ENCODE measurements at places on chromosomes 2 and 18. TPM values are rescaled to one million over a fixed set of nuclear protein-coding genes. Genes with fewer than 3 reads are reported as not detected.

Gene SLC23A3
- total RNA-seq = 1.4 TPM

Gene ASPRV1
- total RNA-seq = 0.78 TPM

- DNase-seq = no peak
These were observed 10.6 kb upstream of the COL6A3 start for GRCh38 chr2:237424544-237424943.

DNA sequence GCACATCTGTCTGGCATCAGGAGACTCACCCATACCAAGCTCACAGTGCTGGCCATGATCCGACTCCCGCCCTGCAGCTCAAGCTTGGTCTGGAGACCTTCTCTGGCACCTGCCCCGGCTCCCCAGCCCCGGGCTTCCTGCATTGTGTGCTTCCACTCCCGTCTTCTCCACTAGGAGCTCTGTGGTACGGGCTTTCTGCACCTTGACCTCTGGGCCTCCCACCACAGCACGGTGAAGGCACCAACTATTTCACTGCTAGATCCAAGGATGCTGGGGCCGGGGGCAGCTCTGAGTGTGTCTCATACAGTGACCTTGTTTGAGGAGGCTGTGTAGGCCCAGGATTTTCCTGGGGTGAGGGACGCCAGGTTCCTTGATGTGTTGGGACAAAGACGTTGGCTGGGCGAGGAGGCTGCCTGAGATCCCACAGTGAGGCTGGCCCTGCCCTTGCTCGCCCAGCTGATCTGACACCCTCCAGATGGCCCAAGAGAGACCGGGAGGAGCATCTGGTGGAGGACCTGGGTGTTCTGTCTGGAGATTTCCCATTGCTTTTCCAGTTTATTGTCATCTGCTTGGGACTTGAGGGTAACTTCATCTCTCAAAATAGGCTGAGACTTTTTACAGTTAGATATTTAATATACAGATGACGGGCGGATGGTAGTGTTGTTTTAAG, 64.0 kb downstream of the HPCAL1 start:
- DNase-seq = no peak

DNA sequence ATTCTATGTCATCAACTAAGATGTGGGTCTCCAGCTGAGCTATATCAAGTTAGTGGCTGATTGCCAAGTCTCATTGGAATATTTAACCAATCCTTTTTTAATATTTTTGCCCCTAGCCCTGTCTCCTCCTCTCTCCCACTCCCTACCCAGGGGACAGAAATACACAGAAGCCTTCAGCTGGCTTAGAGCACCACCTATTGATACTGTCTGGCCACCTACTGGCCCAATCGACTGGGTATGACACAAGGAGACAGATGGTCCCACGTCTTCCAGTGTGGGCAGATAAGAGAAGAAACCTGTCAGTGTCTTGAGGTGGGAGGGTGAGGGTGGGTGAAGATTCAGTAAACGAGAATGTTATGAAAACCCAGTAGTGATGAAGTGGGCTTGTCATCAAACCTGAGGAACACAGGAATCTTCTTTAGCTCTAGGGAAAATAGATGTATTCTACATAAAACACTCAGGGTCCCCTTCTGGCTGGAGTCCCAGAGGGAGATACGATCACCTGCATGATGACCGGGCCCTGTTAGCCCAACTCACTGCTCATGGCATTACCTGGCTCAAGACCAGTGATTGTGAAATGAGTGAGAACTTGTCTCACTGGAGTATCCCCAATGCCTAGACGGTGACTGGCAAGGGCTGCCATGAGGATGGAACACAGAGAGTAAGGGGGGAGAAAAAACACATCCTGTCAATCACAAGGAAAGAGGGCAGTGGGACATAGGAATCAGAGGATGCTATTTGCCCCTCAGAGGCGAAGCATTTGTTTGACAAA, 26.7 kb downstream of the POLR1A start:
- DNase-seq = no peak

GRCh38 chr2:132656266-132656975, 13.6 kb downstream of the LYPD1 start:
- no peak for DNase-seq

GRCh38 chr2:20953146-20953824, 90.6 kb downstream of the APOB start:
- no peak for DNase-seq

DNA sequence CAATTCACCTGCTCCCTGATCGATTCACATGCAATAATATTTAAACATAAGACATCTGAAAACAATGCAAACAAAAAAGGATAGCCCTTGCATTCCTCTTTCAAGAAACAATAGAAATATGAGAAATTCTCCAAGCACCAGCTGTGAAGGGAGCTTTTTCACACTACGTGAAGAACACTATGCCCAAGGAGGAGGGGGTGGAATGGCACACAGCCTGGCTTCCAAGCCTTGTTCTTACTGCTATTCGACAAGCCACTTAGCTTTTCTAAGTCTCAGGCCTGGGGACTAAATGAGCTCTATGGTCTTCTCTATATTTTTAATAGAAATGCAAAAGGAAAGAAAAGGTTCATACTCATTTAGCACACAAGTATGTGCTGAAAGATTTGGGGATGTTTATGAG, 92.2 kb upstream of the CHRNA1 start:
- DNase-seq = no peak

GRCh38 chr18:30684825-30685481, 357.6 kb downstream of the DSC3 start:
- no peak for DNase-seq

DNA sequence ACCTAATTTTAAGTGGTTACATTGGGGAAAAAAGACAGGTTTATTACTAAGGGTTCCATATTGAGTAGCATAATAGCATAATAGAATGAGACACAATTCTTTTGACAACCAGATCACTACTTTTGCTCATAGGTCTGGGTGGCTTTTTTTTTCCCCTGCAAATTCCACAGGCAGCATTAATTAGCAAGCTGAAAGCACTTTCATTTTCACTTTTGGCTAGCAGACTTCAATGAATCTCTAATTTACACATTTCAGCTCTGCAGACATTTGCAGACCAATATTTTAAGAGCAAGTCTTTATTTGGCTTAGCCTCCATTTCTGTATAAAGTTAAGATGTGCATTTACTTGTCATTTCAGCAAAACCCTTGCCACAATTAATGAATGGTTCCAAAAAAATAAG, 185.5 kb downstream of the NOL4 start:
- DNase-seq = no peak

DNA sequence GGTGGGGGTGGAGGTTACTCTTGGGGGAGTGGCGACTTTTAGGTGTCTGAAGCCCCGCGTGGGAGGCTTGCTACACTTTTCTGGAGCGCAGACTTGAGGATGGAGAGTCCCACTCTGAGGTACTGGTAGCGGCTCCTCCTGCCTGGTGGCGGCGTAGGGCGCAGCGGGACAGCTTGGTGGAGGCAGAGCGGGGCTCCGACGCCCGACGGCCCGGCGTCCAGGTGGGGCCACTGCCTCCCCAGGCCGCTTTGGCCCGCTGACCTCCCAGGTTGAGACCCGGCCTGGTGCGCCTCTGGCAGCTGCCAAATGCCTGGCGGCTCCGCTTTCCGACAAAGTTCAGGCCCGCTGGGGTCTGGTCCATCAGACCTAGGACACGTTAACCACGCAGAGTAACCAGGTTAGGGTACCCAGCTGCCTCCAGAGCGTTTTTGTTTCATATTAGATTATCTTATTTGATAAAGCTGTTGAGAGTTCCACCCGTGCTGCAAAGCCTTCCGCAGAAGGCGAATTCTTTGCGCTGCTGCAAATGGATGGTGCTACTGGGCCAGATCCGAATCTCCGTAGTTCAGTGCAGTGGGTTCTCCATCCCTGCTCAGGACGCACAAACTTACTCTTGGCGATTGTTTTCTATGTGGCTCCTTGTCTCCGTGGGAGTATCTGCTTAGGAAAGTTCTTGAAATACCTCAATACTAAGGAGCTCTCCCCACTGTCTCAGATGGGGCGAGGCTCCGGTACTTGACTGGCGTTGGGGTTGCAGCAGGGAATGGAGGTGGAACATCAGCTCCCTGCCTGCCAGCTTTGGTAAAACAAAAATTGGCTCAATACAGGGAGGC, 405.9 kb downstream of the XIRP2 start:
- peak; percentile 40 for DNase-seq

GRCh38 chr2:73252238-73253027, 18.3 kb downstream of the CCT7 start:
- DNase-seq = no peak

GRCh38 chr18:57518533-57518932, 68.0 kb downstream of the FECH start:
- DNase-seq = no peak

DNA sequence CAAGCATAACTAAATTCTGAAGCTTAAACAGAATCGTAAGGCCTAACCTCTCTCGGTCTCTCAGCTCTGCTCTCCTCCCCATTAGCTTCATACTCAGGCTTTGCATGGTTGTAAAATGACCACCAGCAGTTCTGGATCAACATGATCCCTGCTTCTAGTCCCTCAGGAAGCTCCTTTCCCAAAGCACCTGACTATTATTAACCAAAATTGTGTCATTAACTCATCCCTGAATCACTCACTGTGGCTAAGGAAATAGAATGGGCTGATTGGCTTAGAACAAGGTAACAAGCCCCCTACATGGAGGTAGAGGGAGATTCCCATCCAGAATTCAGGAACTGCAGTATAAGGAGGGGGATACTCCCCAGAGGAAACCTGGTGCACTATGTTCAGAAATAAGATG, 448.3 kb downstream of the ARHGAP15 start:
- no peak for DNase-seq

- no peak for DNase-seq
These were observed 4.4 kb upstream of the KLHL23 start for GRCh38 chr2:169729274-169729605.

- DNase-seq = no peak
These were observed 3.8 kb downstream of the SLC1A4 start for GRCh38 chr2:64992990-64993389.

DNA sequence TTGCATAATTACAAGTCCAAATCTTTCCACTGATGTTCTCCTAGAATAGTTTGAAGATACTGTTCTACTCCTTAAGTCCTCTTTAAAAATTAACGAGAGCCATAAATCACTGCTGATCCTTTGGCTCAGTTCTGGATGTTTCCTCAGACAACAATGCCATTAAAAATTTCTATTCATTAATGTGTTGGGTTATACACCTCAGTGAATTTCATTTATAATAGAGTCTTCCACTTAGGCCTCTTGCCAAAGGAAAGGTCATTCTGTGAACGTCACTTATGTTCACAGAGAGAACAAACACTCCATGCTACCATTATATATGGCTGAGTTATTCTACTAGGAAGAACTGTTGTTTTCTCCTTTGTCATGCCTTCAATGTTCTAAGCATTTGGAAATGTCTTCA, 1472.3 kb upstream of the CELF4 start:
- DNase-seq = no peak

GRCh38 chr2:72114693-72115051, 33.0 kb downstream of the CYP26B1 start:
- no peak for DNase-seq

Data from Right ventricle myocardium superior (tissue), 1 donor.